Adrenal gland (tissue), 19 donors: ENCODE measurements at places on chromosomes 1 and 21. TPM values are rescaled to one million over a fixed set of nuclear protein-coding genes. Genes with fewer than 3 reads are reported as not detected.
A peak's percentile ranks its signal among the peaks of the same experiment; 100 is the strongest.

DNA sequence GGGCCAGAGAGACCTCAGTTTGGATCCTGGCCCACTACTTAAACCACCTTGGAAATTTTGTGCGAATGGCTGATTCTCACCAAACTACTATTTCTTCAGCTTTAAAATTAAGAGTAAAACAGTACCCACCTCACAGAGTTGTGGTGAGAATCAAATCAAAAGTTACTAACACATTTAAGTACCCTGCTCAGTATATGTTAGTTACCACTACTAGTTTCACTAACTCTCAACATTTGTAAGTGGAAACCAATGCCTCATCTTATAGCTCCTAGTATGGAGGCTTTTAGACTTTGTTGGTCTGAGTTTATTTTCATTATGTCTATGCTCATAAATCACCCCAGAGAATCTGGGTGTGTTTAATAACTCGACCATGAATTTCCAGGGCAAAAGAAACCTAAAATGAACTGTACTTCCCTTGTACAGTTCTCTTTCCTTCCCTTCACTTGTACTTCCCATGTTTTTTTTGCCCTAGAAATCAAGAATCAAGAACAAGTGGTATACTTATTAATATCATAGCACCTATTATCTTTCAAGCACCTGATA is 11.6 kb upstream of the SERBP1 start:
- H3K36me3 ChIP-seq, result no peaks in the 10 kb centered on the region
- H3K27me3 ChIP-seq, result no peaks in the 10 kb centered on the region
- no peak overlapping the region for H3K27ac ChIP-seq
- DNase-seq, result no peak
- no peak overlapping the region for H3K4me3 ChIP-seq
- peaks cover 16% of the 10 kb centered on the region for H3K4me1 ChIP-seq

GRCh38 chr1:108149796-108150467 is 50.2 kb downstream of the SLC25A24 start:
- no peaks in the 10 kb centered on the region for H3K36me3 ChIP-seq
- H3K27ac ChIP-seq, result no peak overlapping the region
- H3K4me3 ChIP-seq, result no peak overlapping the region
- H3K27me3 ChIP-seq, result no peaks in the 10 kb centered on the region
- no peaks in the 10 kb centered on the region for H3K4me1 ChIP-seq

- H3K36me3 ChIP-seq, result no peaks in the 10 kb centered on the region
- DNase-seq, result no peak
- H3K27ac ChIP-seq, result no peak overlapping the region
These were observed 119.7 kb downstream of the ZNF326 start for GRCh38 chr1:90114521-90115141.

- no peaks in the 10 kb centered on the region for H3K27me3 ChIP-seq
- no peak overlapping the region for H3K4me3 ChIP-seq
- DNase-seq, result no peak
These were observed 1506.8 kb upstream of the B3GALT2 start for GRCh38 chr1:194693244-194693643.

- no peak overlapping the region for H3K27ac ChIP-seq
- H3K4me1 ChIP-seq, result no peaks in the 10 kb centered on the region
- H3K36me3 ChIP-seq, result no peaks in the 10 kb centered on the region
- H3K4me3 ChIP-seq, result no peak overlapping the region
- H3K27me3 ChIP-seq, result peaks cover 14% of the 10 kb centered on the region
These were observed 39.0 kb downstream of the COL6A1 start for GRCh38 chr21:46020581-46020980.

LORICRIN gene
- not detected for total RNA-seq

- peaks cover 9% of the 10 kb centered on the region for H3K4me1 ChIP-seq
- DNase-seq, result no peak
- no peaks in the 10 kb centered on the region for H3K27me3 ChIP-seq
- H3K4me3 ChIP-seq, result peak overlapping the region; percentile 98
These were observed 511 bp downstream of the NDC1 start for GRCh38 chr1:53837646-53837923.

DNA sequence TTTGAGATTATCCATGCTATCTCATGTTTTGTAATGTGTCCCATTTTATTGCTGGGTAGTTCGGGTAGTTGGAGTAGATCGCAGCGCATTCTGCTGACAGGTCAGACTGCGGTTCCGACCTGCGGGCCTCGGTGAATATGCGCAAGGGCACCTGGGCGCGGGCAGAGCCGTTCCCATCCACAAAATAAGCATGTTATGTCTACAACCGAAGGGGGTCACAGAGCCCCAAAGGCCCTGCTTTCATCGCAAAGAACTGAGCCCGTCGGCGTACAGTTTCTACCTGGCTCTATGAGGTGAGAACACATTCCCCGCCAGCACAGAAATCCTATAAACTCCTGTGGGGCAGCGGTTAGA is 88.4 kb downstream of the PRKAB2 start:
- DNase-seq, result no peak
- H3K4me1 ChIP-seq, result peaks cover 5% of the 10 kb centered on the region
- H3K27me3 ChIP-seq, result peaks cover 48% of the 10 kb centered on the region
- H3K36me3 ChIP-seq, result no peaks in the 10 kb centered on the region
- no peak overlapping the region for H3K4me3 ChIP-seq

DNA sequence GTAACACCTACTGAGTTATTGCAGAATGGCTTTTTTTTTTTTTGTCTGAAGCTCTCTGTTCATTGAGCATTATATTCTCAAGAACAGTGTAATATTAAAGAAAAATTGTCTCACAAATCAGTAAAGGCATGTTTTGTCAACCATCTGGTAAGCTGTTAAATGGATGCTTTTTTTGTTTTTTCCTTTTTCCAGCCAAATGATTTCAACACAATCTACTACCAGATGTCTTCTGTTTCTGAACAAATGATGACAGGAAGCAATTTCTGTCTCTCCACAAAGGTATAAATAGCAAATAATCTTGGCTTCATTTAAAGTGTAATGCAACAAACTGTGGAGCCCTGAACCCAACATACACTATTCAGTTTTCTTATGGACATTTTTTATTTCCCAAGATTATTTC is 78.6 kb upstream of the RGS2 start:
- H3K36me3 ChIP-seq, result no peaks in the 10 kb centered on the region
- H3K4me3 ChIP-seq, result no peak overlapping the region
- H3K27ac ChIP-seq, result no peak overlapping the region
- no peak for DNase-seq
- H3K27me3 ChIP-seq, result no peaks in the 10 kb centered on the region
- H3K4me1 ChIP-seq, result peaks cover 7% of the 10 kb centered on the region

- H3K4me3 ChIP-seq, result no peak overlapping the region
- no peaks in the 10 kb centered on the region for H3K27me3 ChIP-seq
- no peaks in the 10 kb centered on the region for H3K4me1 ChIP-seq
- H3K36me3 ChIP-seq, result no peaks in the 10 kb centered on the region
- no peak for DNase-seq
These were observed 59.0 kb upstream of the ST6GALNAC3 start for GRCh38 chr1:76015478-76016103.

- H3K4me3 ChIP-seq, result no peak overlapping the region
- no peaks in the 10 kb centered on the region for H3K36me3 ChIP-seq
- no peaks in the 10 kb centered on the region for H3K27me3 ChIP-seq
These were observed 299.9 kb upstream of the PLXNA2 start for GRCh38 chr1:208544053-208544452.

MARK1 gene
- 5.2 TPM for total RNA-seq

GRCh38 chr21:23936224-23936623 is 1671.1 kb downstream of the MRPL39 start:
- DNase-seq, result peak; percentile 24
- H3K27ac ChIP-seq, result no peak overlapping the region
- H3K4me3 ChIP-seq, result no peak overlapping the region
- no peaks in the 10 kb centered on the region for H3K27me3 ChIP-seq
- no peaks in the 10 kb centered on the region for H3K4me1 ChIP-seq
- no peaks in the 10 kb centered on the region for H3K36me3 ChIP-seq

- no peak overlapping the region for H3K27ac ChIP-seq
- no peaks in the 10 kb centered on the region for H3K4me1 ChIP-seq
- no peak overlapping the region for H3K4me3 ChIP-seq
- no peaks in the 10 kb centered on the region for H3K27me3 ChIP-seq
- no peak for DNase-seq
- no peaks in the 10 kb centered on the region for H3K36me3 ChIP-seq
These were observed 461.3 kb downstream of the RPS6KC1 start for GRCh38 chr1:213512316-213512715.

C4BPB gene
- not detected for total RNA-seq

NBPF6 gene
- not detected for total RNA-seq

GRCh38 chr1:230589951-230590350 is 52.3 kb upstream of the COG2 start:
- no peaks in the 10 kb centered on the region for H3K27me3 ChIP-seq
- H3K27ac ChIP-seq, result no peak overlapping the region
- H3K4me3 ChIP-seq, result no peak overlapping the region
- no peaks in the 10 kb centered on the region for H3K36me3 ChIP-seq

GRCh38 chr1:167128261-167129227 is 34.7 kb downstream of the STYXL2 start:
- no peaks in the 10 kb centered on the region for H3K27me3 ChIP-seq
- no peak overlapping the region for H3K4me3 ChIP-seq
- H3K27ac ChIP-seq, result no peak overlapping the region
- no peak for DNase-seq

DNA sequence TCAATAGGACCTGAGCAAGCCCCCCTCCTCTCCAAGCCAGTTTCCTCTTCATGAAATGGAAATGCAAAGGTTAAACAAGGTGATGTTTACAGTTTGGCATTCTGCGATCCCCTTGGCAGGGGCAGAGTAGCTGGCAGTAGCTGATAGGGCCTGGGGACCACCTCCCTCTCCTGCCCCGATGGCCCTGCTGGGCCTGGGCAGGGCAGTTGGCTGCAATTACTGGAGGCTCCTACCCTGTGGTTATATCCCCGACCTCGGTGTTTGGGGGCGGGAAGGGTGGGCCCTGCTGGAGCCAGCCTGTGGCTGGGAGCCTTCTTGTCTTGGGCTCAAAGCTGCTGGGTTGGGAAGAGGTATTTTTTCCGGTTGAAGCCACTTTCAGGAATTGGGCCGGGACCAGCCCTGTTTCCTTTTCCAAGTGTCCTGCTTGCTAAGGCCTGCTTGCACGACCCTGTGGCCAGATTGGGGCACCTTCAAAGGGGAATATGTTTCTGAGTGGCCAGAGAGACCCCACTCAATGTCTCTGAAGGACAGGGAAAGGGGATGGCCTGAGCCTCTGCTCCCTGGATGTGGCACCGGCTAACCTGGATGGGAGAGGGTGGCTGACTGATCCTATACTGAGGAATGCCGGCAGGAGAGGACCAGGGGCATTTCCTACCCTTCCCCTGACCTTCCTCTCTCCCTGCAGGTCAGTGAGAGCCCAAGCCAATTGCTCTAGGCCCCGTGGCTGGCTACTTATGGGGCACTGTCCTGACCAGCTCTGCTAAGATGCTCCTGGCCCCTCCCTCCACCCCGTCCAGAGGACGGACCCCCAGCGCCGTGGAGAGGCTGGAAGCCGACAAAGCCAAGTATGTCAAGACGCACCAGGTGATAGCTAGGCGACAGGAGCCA is 1.9 kb downstream of the FAM110D start:
- H3K4me3 ChIP-seq, result no peak overlapping the region
- H3K36me3 ChIP-seq, result no peaks in the 10 kb centered on the region
- peaks cover 21% of the 10 kb centered on the region for H3K27me3 ChIP-seq
- no peak overlapping the region for H3K27ac ChIP-seq
- no peak for DNase-seq

DNA sequence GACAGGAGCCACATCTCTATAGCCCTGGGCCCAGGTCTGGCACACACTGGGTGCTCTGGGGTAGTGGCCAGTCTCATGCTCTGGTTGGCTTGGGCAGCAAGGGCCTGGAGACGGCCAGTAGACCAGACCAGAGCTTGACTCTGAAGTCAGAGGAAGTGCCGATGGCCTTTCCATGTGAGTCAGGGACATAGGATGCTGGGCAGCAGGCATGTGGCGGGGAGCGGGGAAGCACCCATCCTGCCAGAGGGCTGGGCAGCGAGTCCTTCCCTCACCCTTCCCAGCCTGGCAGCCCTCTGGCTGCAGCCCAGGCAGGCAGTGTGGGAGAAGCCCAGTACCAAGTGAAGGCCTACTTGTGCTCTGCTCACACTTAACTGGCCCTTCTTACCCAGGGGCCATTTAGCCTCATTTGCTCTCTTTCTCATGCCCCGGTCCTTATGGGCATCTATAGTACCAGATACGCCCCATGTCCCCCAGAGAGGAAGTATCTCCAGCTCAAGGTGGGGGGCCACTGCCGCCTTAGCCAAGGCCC is 3.3 kb downstream of the GPR153 start:
- H3K4me1 ChIP-seq, result peaks cover 4% of the 10 kb centered on the region
- no peak overlapping the region for H3K27ac ChIP-seq
- H3K36me3 ChIP-seq, result no peaks in the 10 kb centered on the region
- no peak for DNase-seq
- H3K27me3 ChIP-seq, result no peaks in the 10 kb centered on the region

- no peak overlapping the region for H3K4me3 ChIP-seq
- H3K27me3 ChIP-seq, result no peaks in the 10 kb centered on the region
These were observed 646.0 kb upstream of the TMPRSS15 start for GRCh38 chr21:19049567-19049966.

DNA sequence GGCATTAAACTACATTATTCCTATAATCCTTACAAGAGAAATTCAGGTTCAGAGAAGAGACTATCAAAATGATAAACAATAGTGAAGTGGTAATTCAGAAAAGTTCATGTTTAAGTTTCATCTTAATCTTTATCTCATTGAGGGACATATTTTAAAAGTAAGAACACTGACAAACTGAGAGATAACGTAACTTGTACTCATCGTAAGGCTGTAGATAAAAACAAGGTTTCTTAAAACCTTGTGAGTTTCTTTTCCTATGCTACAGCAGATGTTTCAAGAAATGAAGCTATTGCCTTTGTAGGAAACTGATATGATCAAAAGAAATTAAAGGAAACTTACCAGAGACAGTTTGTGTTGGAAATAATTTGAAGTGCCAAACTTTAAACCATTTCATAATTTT is 65.0 kb downstream of the RERE start:
- DNase-seq, result no peak
- no peaks in the 10 kb centered on the region for H3K27me3 ChIP-seq
- no peak overlapping the region for H3K4me3 ChIP-seq
- no peak overlapping the region for H3K27ac ChIP-seq
- H3K36me3 ChIP-seq, result no peaks in the 10 kb centered on the region

- no peak overlapping the region for H3K4me3 ChIP-seq
- peaks cover 4% of the 10 kb centered on the region for H3K27me3 ChIP-seq
- H3K27ac ChIP-seq, result no peak overlapping the region
- DNase-seq, result no peak
- H3K4me1 ChIP-seq, result peaks cover 5% of the 10 kb centered on the region
These were observed 5.1 kb upstream of the RIPPLY3 start for GRCh38 chr21:37001441-37001840.

DNA sequence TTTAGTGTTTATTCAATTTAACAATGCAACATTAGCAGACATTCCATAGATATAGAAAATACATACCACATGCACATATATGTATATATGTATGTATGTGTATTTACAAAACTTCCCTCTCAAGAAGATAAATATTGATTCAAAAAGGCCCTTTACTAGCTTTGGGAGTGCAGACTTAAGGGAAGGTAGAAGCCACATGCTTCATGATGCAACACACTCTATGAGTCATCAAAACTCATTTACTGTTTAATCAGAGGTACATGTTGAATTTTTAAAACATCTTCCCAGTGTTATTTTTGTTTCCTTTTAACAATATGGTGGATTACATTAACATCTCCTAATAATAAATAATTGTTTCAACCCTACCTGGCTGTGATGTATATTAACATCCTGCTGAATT is 61.4 kb upstream of the KIRREL1 start:
- H3K27ac ChIP-seq, result no peak overlapping the region
- H3K4me1 ChIP-seq, result no peaks in the 10 kb centered on the region

GRCh38 chr1:93844262-93845045 is 34.6 kb downstream of the DNTTIP2 start:
- H3K27me3 ChIP-seq, result no peaks in the 10 kb centered on the region
- H3K4me3 ChIP-seq, result no peak overlapping the region
- peak; percentile 67 for DNase-seq
- H3K27ac ChIP-seq, result no peak overlapping the region
- H3K4me1 ChIP-seq, result peaks cover 11% of the 10 kb centered on the region

GRCh38 chr1:26618561-26618960 is 77.3 kb upstream of the ARID1A start:
- H3K27me3 ChIP-seq, result no peaks in the 10 kb centered on the region
- no peak for DNase-seq
- peaks cover 9% of the 10 kb centered on the region for H3K4me1 ChIP-seq
- H3K27ac ChIP-seq, result no peak overlapping the region
